SW 1271 (cell line): ENCODE measurements at places on chromosomes 6 and 20.

- no peak for DNase-seq
These were observed 234.2 kb downstream of the COL12A1 start for GRCh38 chr6:74971633-74972032.

- DNase-seq: no peak
These were observed 580.0 kb upstream of the ZNF337 start for GRCh38 chr20:26276554-26277210.

DNA sequence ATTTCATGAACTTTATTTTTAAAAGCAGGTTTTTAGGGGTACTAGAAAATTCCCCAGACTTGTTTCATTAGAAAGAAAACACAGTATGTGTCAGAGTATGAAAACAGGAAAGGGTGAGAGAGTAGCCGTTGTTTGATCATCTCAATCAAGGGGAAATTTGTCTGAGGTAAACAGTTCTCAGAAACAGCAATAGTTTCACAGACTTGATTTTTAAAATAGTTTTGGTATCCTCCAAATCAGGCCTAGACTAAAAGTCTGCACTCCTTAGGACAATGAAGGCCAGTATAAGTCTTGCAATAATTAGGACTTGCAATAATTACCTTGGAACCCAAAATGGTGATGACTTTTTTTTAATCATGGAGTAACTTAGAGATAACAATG lies 176.6 kb upstream of the TAB2 start:
- no peak for DNase-seq

- no peak for DNase-seq
These were observed 422.6 kb downstream of the HTR1B start for GRCh38 chr6:77040568-77041195.

- no peak for DNase-seq
These were observed 8.4 kb downstream of the STXBP5 start for GRCh38 chr6:147212622-147213021.

- no peak for DNase-seq
These were observed 157.3 kb downstream of the SYCP2 start for GRCh38 chr20:59776059-59776603.

- DNase-seq: no peak
These were observed 431.3 kb upstream of the RNF217 start for GRCh38 chr6:124530926-124531325.

DNA sequence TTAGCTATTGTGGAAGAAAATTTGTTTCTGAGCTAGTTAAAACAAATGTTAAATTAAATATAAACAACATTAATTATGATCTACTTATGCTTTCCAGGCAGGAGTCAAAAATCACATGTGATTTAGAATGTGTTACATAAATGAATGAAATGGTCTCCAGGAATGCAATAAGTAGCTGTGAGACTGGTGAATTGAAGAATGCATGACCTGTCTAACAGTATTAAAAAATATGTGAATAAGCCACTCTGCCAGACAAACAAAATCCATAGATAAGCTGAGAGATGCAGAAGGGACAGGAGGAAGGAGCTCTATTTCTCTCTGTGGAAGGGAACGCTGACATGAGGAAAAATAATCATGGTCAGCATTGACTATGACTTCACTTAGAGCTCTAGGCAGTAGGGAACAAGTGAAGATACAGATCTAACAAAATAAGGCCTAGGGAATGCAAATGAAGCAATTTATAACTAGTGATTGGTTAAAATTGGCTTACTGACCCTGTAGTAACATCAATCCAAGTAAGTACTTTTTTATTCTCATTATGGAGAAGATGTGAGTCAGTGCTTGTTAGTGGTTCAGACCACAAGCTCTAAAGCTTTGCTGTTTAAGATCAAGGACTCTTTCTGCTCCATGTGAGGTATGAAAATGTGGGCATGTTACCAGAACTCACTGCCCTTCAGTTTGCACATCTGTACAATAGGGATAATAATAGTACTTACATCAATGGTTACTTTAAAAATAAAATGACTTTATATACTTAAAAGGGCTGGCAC lies 432.6 kb downstream of the MMUT start:
- DNase-seq: no peak

DNA sequence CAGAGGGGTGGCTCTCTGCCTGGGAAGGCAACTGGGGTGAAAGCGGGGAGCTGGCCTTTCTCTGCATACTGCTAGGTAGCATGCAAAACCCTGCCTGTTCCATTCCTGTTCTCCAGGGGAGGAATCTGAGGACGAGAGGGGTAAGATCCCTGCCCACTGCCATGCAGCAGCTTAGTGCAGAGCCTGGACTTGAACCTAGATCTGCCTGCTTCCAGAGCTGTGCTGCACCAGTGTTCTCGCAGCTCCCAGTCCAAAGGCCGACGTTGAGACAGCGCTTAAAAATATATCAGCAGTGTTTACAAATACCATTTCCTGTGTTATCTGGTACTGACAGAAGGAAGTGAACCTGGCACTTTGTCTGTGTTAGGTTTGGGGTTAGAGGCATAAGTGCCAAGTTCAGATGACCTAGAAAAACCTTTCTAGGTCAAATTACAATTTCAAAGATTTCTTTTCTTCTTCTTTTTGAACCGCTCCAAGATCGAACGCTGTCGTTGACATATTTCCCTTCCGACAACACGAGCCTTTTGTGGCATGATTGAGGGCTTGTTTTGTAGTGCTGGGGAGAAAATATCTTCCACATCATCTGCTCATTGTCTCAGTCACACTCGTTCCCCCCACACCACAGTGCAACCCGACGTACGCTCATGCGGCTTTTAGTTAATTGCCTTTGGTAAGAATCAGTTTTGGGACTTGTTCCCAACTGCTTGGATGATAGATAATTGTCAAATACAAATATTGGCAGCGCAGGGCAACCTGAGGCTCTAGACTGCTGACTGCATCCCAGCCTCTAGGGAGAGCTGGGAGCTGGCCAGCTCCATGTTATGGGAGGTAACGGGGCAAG lies 44.6 kb downstream of the TOX2 start:
- no peak for DNase-seq

GRCh38 chr6:29924731-29925130 lies 17.6 kb upstream of the HLA-A start:
- DNase-seq: peak; percentile 21

- DNase-seq: no peak
These were observed 69.1 kb downstream of the GRIK2 start for GRCh38 chr6:101462576-101462975.

- DNase-seq: no peak
These were observed 102.8 kb downstream of the MOXD1 start for GRCh38 chr6:132298344-132298949.

DNA sequence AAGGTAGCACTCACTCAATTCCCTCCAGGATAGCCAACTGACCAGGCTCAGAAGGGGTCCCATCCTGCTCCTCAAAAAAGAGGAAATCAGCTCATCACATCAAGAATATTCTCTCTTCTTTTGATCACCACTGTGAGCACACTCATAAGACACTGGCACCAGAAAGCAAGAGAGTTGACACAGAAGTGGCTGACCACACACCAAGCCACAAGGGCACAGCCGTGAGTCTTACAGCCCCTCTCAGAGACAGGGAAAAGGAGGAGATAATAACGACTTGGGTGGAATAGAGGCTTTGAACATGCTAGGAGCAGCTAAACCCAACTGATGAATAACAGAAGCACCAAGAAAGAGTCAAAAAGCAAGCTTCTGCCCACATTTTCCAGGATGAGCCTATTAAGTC lies 249.1 kb upstream of the PREP start:
- DNase-seq: no peak

GRCh38 chr6:110358553-110359160 lies 508 bp upstream of the METTL24 start:
- DNase-seq: no peak

DNA sequence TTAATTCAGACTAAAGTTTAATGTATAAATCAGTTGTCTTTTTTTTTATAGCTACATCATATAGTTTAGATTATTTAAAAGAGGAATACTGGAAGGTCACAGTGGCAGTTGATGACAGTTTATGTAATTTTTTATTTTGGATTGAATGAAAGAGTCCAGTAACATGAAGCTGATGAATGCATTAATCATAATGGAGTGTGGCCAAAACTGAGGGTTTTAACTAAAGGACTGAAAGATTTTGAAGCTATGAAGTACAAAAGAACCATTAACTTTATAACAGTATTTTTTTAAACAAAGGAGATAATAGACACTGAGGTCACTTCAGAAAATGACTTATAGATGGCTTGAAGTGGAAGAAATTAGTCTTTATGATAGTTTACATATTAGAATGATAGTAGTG lies 41.3 kb downstream of the TRMT11 start:
- no peak for DNase-seq

DNA sequence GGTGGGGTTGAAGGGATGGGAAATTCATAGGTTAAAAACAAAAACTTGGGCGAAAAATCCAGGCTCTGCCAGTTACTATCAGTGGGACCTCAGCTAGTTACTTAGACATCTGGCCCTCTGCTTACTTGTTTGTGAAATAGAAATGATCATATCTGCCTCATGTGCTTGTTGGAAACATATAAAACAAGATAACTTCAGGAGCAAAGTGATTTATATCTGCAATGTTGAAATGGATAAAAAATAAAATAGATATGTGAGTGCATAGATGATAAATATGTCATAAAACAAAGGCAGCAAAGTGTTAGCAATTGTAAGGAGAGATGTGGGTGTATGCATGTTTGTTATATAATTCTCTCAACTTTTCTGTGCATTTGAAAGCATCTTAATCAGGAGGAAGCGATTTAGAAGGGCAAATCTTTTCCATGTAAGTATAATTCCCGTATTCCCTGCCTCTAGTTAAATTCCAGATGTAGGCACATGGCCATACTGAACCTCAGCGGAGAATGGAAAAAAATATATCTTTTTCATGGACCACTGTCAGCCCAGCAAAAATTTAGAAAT lies 579.0 kb upstream of the FLRT3 start:
- DNase-seq: no peak

DNA sequence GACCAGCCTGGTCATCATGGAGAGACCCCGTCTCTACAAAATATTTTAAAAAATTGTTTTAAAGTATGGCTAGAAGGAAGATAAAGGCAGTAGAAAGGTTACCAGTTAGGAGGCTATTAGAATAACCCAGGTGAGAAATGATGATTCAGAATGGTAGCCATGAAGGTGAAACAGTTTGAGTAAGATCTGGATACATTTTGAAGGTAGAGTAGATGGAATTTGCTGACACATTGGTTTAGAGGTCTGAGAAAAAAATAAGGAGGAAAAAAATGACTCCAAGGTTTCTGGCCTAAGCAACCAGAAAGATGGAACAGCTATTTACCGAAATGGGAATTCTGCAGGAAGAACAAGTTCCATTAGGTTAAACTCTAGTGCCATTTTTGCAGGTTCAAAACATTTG lies 167.9 kb upstream of the TAB2 start:
- DNase-seq: no peak

- DNase-seq: no peak
These were observed 53.2 kb upstream of the ARG1 start for GRCh38 chr6:131519670-131520436.

GRCh38 chr6:74170118-74170517 lies 474.1 kb downstream of the CD109 start:
- no peak for DNase-seq
